ENCODE measurements at places on chromosomes 11 and 22.

- DNase-seq = no peak
Observed at GRCh38 chr11:62573006-62573591, 592 bp downstream of the EEF1G start.

GRCh38 chr11:116234989-116235568, 537.7 kb downstream of the BUD13 start:
- DNase-seq = no peak

GRCh38 chr11:134685793-134686380, 273.8 kb upstream of the B3GAT1 start:
- DNase-seq = no peak

DNA sequence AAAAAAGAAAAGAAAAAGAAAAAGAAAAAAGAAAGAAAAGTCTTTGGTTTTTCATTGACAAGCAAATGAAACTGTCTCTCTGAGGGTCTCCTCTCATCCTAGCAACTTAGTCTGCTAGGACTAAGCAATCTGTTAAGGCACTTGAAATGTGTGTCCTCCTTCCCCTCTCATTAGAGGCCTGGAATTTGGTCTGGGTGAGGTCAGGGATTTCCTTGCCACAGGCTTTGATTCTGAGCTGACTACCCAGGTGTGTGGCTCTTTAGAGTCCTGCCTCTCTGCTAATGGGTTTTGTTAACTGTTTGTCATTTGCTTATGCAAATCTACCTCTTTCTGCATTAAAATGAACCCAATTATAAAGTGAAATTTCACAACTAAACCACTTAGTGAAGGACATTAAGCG, 18.3 kb upstream of the PKNOX2 start:
- DNase-seq = no peak

DNA sequence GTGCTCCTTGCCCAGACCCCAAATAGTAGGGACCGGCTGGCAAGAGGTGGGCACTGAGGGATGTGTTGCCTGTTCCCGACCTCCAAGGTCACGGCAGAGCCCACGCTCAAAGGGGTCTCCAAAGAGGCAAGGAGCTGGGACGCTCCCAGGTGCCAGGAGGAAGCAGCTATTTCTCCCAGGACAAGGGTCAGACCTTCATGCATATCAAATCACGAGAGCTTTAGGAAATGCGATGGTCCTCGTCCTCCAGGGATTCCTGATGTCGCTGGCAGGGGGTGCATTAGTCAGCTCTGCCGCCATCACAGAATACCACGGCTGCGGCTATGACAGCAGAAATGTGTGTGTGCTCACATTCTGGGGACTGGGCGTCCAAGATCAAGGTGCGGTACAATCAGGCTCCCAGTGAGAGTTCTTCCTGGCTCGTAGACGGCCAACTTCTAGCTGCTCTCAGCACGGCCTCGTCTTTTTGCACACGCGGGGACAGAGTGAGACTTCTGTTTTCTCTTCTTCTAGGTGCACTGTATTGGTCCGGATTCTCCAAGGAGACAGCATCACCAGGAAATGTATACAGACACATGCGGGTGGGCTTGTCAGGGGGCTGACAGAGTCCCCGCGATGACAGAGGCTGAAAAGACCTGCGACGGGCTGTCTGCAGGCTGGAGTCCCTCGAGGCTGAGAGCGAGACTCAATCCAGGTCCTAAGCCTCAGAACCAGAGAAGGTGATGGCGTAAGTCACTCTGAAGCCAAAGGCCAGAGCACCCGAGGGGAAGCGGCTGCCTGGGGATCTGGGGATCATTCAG, 81.6 kb downstream of the SHANK2 start:
- no peak for DNase-seq

DNA sequence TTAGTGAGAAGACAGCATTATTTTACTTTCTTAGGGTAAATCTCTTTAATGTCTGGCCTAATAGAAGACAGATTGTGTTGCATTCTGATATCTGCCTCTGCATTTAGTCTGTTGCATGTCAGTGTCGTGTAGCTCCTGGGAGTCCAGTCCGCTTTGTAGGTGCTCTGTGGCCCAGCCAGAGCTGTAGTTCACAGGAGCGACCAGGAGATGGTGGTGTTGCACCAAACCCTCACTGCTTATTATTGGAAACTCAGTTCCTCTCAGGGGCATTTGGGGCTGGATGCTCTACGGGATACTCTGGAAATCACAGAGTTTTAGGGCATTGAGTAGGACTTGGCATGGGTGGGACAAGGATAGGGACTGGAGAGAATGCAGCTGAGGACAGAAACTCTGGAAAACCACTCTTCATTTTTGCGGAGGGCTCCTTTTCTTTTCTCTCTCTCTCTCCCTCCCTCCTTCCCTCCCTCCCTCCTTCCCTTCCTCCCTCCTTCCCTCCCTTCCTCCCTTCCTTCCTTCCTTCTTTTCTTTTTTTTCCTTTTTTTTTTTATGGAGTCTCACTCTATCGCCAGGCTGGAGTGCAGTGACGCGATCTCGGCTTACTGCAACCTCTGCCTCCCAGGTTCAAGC, 21.7 kb downstream of the MIAT start:
- DNase-seq = no peak

DNA sequence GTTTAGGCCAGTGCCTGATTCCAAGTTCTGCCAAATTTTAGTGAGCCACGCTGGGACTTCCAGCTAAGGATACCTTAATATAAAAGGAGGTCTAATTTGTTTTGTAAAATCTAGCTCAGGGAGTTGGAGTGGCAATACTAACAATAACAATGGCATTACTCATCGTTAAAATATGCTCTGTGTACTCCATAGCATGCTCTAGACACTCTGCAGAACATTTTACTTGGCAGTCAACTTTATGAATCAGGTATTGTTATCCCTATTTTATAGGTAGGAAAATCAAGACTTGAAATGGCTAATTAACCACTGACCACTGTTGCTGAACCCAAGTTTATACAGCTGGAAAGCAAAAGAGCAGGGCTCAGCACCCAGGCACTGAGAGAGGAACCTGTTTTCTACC, 485.0 kb upstream of the KIRREL3 start:
- no peak for DNase-seq

DNA sequence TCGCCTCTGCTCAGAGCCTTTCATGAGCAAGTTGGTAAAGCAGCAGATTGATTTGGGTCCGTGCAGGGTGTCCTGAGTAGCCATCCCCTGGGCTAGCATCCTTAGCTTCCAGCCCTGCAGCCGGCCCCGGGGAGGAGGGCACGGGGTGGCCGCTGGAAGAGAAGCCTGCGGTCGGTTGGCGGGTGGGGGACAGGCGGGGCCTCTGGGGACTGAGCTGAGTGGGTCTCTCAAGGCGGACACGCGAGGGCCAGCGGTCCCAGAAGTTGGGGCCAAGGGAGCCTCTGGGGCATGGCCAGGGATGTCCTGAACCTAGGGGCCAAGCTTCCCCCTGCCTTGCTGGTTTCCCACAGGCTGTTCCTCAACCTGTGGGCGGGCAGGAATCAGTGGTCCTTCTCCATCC, 143.0 kb downstream of the TBC1D22A start:
- no peak for DNase-seq

GRCh38 chr11:110096496-110096895, 3.3 kb downstream of the ZC3H12C start:
- no peak for DNase-seq

- no peak for DNase-seq
Observed at GRCh38 chr11:62656796-62657429, 3.8 kb upstream of the INTS5 start.

GRCh38 chr11:62540804-62541701, 5.6 kb downstream of the AHNAK start:
- no peak for DNase-seq

GRCh38 chr11:34337016-34337415, 20.8 kb downstream of the ABTB2 start:
- no peak for DNase-seq
